ENCODE measurements at places on chromosomes 5 and 9.

- DNase-seq = no peak
Measured at GRCh38 chr5:98205691-98206461, 567.6 kb upstream of the RGMB start.

GRCh38 chr9:105969636-105970035 is 275.3 kb downstream of the TMEM38B start:
- no peak for DNase-seq

- no peak for DNase-seq
Measured at GRCh38 chr5:2217219-2217618, 334.5 kb upstream of the IRX4 start.

DNA sequence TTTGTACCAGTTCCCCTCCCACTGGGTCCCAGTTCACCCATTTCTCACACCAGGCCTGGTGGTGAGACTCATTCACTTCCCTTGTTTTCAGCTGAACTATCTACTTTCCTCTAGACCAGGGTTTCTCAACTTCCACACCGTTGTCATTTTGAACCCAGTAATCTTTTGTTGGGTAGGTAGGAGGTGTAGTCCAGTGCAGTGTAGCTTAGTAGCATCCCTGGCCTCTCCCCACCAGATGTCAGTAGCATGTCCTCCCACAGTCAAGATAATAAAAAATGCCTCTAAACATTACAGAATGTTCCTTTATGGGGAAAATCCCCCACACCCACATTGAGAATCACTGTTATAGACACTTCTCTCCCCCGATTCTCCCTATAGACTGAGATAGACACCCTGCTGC is 299.1 kb downstream of the EPB41L4A start:
- DNase-seq = no peak

DNA sequence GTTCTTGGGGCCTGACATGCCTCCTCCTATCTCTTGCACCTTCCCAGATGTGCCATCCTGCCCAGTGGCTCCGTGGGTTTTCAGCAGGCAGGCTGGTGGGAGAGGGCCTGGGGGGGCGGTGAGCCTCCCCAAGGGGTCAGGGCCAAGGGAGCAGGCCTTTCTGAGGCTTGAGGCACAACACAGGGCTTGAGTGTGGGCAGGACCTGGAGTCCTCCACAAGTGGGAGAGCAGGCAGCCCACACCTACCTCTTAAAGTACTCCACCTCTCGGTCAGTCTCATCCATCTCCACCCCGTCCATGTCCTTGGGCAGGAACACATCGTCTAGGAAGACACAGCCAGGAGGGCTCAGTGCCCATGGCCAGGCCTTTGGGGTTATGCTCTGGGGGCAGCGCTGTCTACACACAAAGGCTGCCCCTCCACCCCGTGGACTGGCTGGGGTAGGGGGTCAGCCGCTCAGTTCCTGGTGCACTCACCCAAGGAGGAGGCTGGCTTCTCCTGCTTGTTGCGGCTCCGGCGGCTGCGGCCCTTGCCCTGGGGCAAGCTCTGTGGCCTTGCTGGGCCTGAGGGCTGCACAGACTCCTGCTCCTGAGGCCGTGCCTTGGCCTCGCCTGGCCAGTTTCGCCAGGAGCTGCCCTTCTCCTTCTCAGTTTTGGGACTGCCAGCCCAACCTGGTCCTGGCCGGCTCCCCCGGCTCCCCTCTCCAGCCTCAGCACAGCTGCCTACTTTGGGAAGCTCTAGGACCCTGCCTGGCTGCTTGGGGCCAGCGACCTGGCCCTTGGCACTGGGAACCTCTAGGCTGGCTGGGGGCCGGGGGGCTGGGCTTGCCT is 7.2 kb upstream of the DDX41 start:
- peak; percentile 41 for DNase-seq

GRCh38 chr5:56206126-56206910 is 26.8 kb downstream of the ANKRD55 start:
- DNase-seq = no peak

DNA sequence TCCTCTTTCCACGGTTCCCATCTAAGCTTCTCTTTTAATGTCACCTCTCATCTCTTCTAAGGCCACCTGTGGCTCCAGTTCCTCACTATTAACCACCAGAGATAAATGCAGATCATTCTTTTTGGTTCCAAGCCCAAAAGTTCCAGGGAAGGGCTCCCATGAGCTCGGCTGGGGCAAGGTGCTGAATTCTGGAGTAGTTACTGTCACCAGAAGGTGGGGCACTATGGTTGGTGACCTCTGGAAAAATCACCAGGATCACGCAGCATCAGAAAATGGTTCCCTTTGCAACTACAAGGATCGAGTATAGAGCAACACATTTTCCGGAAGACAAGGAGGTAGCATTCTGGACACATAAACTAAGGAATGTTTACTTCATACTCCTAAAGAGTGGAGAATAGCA is 528.7 kb upstream of the DAP start:
- no peak for DNase-seq

Measured in CD8-positive, alpha-beta memory T cell (primary cell).